Stomach (tissue), 19 donors: ENCODE measurements at places on chromosomes 12 and 14. TPM values are rescaled to one million over a fixed set of nuclear protein-coding genes. Genes with fewer than 3 reads are reported as not detected.
A peak's percentile ranks its signal among the peaks of the same experiment; 100 is the strongest.

The MYRFL gene
- total RNA-seq: 0.18 TPM

The SLC4A8 gene
- 9.0 TPM for total RNA-seq

The FOXN4 gene
- total RNA-seq: not detected

The P2RX2 gene
- total RNA-seq: not detected

The ARF3 gene
- total RNA-seq: 48.4 TPM

The KRT73 gene
- not detected for total RNA-seq

DNA sequence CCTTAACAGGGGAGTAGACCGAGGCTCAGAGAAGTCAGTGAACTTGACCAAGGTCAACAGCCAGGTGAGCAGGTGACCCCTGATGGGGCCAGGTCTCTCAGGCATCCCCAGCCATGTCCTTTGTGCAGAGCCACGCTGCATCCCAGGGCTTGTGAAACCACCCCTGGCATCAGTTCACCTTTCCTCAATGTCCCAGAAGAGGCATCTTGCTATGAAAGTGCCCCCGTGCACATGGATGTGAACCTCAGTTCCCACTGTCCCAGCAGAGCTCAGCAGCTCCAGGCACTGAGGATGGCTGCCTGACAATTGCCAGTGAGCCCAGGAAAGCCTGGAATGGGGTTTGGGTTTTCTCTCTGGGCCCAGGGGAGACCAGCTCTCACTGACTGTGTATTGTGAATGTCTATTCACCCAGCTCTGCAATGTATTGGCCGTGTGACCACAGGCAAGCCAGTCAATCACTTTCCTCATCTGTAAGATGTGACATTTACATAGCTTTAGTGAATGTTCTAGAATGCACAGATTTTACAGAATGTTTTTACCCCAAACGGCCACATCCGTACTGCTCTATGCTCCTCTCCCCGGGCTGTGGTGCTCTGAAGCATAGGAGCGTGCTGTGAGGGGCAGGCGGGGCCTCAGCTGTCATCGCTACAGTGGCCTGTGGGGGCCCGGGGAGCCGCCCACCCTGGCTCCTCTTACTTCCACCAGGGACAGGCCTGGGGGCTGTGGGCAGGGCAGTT, 4.9 kb downstream of the CACNA2D4 start:
- DNase-seq: peak; percentile 17

- DNase-seq: no peak
These were observed 87.4 kb upstream of the PKP2 start for GRCh38 chr12:32983968-32984367.

DNA sequence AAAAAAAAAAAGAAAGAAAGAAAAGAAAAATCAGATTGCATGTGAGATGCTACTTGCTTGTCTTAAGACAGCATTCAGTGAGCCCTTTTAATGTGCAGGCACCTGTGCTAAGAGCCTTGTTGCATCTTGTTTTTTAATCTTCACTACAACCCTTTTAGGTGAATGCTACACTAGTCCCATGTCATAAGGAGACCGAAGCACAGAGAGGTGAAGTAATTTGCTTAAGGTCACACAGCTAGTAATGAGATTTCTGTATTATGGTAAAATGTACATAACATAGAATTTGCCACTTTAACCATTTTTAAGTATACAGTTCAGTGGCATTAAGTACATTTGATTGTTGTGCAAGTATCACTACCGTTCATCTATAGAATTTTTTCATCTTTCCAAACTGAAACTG, 32.1 kb upstream of the PWP1 start:
- no peak for DNase-seq

DNA sequence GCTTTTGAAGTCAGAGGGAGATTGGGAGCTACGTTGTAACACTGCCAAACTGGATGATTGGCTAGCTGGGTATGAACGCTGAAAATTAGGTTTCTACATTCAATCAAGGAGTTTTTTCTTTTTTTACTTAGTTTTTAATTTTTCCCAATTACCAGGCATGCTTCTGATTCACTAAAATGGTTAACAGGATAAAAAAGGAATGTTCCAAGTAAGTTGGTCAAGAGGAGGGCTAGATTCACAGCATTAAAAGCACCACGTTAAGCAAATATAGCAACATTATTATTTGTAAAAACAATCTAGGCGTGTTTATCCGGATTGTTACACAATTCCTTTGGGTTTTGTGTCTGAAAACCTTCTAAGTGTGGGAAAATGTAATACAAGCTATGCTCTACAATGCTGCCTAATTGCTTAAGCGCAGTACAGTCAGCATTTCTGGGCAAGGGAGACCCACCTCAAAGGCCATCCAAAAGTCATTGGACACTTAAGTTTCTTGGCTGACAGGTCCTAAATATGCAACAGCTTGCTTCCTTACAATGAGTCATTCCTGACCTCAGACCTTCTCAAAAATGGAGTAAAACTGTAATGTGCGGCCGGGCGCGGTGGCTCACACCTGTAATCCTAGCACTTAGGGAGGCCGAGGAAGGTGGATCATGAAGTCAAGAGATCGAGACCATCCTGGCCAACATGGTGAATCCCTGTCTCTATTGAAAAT, 1.2 kb downstream of the RPLP0 start:
- DNase-seq: no peak

GRCh38 chr12:121490401-121491281, 90.2 kb downstream of the KDM2B start:
- peak; percentile 30 for DNase-seq

DNA sequence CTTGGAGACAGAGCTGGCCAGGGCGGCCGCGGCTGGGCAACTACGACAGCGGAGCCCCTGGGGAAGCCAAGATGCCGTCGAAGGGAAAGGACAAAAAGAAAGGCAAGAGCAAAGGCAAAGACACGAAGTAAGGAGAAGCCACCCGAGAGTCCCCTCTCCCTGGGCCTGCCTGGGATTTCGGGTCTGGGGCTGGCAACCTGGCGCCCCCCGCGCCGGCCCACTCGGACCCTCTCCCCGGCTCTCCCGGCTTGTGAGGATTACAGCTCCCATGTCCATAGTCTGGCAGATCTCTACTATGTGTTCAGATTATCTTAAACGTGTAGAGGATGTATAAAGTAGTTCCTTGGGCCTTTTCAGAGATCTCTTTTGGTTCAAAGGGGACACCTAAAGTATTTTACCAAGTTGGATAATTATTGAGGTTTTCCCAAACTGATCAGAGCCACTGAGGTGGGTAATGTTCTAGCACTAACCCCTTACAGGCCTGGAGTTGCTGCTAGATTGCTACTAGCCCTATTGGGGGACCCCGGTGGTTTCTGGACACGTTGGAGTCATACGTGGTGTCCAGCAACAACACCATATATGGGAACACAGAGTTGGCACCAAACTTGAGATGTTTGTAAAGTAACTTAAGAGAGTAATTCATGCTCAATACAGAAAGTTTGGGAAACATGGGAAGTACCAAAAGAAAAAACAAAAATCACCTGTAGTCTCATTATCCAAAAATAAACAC, 424 bp downstream of the BBOF1 start:
- DNase-seq: no peak

GRCh38 chr14:91341751-91342154, 75.9 kb downstream of the CCDC88C start:
- no peak for DNase-seq

DNA sequence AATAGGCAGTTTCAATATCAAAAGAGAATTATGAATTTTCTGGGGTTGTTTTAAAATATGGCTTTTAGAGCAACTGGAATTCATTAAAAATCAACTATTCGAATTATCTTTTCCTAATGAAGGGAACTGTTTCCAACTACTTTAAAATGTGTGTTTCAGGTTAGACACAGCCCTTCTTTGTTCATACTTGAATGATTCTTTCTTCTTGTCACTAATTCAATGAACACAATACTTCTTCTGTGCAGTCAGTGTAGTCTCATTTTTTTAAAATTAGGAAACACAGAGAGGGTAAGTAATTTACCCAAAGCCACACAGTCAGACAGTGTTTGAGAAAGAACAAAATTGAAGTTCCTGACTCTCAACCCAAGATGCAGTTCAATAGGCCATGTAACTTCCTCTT, 414.0 kb downstream of the CCDC91 start:
- no peak for DNase-seq

- no peak for DNase-seq
These were observed 6.1 kb upstream of the SERPINA11 start for GRCh38 chr14:94458558-94459205.

- DNase-seq: peak; percentile 85
These were observed 11.3 kb upstream of the ABHD12B start for GRCh38 chr14:50860478-50861086.

GRCh38 chr14:35298351-35298750, 6.2 kb downstream of the PSMA6 start:
- no peak for DNase-seq

- no peak for DNase-seq
These were observed 5.9 kb downstream of the CCDC198 start for GRCh38 chr14:57487771-57488170.

DNA sequence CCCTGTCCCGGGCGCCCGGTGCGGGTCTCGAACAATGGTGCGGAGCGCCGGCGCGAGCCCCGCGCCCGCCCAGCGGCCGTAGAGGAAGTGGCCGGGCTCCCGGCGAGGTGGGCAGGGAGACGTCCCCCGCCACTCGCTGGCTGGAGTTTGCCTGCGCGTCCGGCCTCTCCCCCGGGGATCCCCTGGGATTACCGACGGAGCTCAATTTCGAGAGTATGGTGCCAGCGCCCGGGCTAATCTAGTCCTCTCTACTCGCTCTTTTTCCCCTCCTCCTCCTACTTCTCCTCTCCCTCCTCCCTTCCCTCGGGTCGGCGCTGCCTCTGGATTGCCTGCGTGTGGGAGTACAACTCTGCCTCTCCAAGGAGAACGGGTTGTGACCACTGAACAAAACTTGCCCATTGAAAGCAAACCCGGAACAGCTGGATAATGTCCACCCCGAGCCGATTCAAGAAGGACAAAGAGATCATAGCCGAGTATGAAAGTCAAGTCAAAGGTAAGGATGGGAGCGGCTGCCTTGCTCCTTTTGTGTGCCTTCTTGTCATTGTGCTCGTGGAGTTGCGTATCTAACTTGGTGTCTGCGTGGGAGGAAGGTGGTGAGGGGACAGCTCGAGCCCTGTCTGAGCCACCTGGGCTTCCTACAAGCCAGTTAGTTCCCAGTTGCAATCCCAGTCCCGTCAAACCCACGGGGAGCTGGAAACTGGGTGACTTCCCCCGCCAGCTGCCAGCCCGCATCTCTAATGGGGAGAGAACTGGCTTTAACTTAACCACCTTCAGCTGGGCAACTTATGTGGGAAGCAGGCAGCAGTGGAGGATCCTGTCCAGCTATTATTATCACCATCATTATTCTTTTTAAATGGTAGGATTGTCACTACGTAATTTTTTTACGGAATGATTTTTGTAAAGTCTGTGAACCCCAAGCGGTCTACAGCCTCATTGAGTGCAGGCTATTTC, at the start of gene SRGAP1:
Gene SRGAP1 (plus strand): TSS at position 310 of the 951 bp plus-strand sequence. CDS start 117 bp downstream, at position 427.
- DNase-seq: peak; percentile 88

DNA sequence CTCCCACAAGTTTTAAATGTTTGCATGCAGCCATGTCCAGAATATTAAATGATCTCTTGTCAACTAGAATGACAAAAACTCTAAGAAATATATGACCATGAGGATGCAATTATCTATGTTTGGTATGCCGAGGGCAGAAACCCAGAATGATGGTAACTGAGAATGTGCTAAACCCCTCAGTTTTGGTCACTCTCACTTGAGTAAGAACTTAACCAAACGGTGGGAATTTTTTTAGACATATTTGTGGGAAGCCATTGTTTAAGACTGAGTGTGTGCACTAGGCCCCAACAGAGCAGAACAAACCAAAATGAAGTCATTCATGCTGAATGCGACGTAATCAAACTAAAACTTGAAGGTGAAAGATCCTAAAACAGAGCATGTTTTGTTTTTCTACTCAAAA, 1927.9 kb upstream of the SEL1L start:
- DNase-seq: no peak

DNA sequence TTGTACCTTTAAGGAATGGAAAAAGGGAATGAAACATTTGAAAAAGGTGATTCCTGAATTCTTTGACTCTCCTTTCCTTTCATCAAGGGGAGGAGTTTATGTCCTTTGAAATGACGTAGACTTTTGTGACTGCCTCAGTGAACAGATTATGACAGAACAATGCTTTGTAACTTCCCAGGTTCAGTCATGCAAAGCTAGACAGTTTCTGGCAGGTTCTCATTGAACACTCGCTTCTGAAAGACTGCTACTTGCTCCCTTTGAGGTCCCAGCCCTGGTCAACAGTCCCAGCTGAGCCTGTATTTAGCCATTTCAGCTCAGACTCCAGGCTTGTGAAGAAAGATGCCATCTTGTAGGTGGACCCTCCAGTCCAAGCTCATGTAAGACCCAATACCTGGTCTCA, 1178.9 kb downstream of the BCL11B start:
- DNase-seq: no peak

- DNase-seq: no peak
These were observed 438.8 kb downstream of the EGLN3 start for GRCh38 chr14:33511851-33512640.

DNA sequence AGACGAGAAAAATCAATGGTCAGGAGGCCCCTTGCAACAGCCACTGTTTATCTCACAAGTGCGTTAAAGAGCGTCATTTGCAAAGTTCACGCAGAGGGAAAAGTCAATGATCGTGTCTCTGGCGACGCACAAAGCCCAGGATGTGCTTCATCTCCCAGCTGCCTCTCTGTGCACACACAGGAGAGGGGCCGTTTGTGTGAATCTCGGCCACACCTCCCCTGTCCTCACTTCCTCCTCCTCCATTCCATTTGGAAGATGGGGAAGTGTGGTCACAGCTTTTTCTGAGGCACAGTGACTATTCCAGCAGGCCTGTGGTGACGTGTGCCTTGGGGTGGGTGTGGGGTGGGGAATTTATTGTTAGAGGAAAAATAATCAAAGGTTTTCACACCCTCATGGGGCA, 90.4 kb downstream of the RBM19 start:
- DNase-seq: no peak

DNA sequence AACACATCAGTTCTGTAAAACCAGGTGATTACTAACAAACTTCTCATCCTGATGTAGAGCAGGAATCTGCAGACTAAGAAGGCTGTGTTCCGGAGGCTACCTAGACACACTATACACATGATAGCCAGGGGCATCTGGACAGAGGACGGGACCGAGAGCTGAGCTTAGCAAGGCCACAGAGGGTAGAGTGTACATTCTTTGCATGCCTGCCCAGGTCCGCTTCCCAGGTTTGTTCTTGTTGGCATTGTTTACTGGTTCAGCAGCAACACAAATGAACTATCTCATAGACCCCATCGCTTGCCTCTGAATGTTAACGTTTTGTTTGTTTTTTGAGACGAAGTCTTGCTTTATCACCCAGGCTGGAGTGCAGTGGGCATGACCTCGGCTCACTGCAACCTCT, 17.7 kb upstream of the TEAD4 start:
- no peak for DNase-seq

GRCh38 chr12:202081-202731, 11.8 kb downstream of the SLC6A12 start:
- no peak for DNase-seq

DNA sequence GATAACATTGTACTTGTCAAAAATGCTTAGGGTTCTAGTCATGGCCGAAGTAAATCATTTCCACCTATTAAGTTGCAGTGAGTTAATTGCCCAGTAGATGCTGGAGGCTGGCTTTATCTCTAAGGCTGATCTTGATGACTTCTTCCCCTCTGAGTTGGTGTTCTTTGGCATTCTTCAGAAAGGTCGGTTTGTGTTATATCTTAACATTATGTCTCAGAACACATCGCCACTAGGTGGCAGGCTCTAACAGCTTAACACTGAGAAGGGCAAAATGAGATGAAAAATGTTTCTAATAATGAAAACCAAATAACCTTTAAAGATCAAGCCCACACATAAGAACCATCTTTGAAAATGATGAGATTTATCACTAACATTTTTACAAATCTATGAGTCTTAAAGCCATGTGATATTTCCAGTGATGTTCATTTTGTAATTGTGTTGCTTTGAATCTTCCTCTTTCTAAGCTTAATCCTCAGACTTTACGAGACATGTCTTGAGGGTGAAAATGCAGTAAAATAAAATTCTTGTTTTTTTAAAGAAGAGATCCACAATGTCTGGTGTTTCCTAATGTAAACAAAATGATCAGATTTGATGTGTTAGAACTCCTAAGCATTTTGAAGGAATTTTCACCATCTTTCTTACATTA, 28.6 kb downstream of the SUDS3 start:
- peak; percentile 80 for DNase-seq
